ENCODE measurements at places on chromosomes 16 and 17.

DNA sequence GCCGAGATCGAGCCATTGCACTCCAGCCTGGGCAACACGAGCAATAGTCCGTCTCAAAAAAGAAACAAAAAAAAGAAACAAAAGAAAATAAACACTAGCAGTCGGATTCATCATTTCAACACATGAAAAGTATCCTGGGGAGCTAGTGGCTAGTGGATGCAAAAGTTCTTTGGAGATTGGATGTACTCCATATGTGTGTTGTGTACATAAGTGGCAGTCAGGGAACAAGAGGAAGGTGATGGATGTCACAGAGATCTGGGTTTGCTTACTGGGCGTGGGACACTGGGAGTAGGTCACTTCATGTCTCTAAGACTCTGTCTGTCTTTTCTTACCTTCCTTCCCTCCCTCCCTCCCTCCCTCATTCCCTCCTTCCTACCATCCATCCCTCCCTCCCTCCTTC lies 35.4 kb downstream of the MRC2 start:
- no peak for DNase-seq

DNA sequence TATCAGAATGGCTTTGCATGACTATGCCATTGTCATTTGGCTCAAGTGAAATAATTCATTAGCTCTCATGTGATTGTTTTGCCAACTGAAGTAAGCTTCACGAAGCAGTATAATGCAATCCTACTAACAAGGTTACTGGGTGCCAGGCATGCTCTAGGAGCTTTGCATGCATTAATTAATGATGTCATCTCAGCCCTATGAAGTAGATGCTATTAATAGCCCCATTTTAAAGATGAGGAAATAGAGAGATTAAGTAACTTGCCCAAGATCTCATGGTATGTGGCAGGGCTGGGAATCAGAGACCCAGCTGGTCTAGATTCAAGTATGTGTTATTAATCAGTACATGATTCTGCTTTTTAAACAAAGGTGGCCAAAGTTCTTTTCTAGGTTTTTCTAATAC lies 14.1 kb downstream of the KRT39 start:
- DNase-seq: no peak

- DNase-seq: no peak
Measured at GRCh38 chr17:32912218-32912897, 15.6 kb upstream of the TMEM98 start.

- no peak for DNase-seq
Measured at GRCh38 chr16:6527646-6528045, 805.0 kb upstream of the RBFOX1 start.

GRCh38 chr16:77666771-77667170 lies 55.5 kb upstream of the NUDT7 start:
- no peak for DNase-seq

DNA sequence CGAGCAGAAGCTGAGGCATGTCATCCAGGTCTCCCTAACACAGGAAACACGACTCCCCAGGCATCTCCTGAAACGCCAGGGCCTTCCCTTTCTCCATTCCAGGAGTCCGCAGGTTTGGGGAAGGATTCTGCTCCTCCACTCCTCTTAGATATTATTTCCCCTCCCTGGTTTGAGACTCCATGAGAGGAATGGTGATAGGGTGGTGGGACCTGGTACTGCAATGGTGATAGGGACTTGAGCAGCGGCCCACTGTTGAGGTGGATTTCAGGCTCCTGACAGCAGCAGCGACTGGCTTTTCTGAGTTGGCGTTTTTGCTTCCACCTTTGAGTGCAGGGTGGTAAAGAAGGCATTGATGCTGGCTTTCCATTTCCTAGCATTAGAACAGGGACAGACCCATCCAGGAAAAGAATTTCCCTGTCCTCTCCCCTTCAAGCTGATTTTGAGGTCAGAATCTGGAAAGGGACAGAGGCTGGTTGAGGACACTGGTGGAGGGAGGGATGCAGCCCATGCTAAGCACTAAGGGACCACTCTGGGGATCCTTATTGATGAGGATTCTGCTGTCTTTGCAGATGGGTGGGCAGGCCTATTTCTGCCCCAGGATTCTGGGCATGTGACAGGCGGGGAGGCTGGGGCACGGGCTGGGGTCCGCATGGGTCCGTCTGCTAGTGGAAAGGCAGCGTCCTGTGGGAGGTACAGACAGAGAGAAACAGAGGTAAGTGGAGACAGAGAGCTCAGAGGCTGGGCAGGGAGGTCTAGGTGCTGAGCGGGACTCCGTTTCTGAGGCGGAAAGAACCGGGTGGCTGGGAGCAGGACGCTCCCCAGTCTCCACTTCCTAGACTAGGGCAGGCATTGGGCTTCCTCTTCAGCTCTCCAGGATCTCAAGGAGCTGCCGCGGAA lies 1.3 kb upstream of the TBX4 start:
- DNase-seq: no peak

- DNase-seq: no peak
Measured at GRCh38 chr16:70348991-70349390, 2.3 kb downstream of the DDX19A start.

DNA sequence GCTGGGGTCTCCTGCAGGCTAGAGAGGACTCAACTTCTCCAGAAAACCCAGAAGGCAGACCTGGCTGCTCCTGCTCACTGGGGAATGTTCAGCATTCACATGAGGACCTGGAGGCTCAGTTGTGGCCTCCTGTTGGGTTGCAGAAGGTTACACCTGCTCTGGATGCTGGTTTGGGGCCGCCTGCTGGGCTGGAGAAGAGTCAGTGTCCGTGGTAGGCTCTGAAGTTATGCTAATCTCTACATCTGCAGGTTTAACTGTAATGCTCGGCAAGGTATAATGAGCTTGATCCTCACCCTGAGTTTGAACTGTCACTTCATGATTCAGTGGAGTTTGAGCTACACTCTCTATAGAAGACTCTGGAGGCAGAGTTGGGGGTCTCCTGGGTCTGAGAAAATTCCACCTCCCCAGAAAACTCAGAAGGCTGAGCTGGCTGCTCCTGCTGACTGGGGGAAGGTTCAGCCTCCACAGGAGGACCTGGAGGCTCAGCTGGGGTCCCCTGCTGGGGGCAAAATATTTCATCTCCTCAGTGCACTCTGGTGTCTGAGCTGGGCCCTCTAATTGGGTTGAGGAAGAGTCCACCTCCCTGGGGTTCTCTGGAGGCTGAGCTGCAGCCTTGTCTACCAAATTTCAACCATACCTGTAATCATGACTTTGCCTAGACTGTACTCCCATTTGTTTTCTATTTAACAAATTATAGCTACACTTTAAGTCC lies 23.5 kb downstream of the RDM1 start:
- no peak for DNase-seq

DNA sequence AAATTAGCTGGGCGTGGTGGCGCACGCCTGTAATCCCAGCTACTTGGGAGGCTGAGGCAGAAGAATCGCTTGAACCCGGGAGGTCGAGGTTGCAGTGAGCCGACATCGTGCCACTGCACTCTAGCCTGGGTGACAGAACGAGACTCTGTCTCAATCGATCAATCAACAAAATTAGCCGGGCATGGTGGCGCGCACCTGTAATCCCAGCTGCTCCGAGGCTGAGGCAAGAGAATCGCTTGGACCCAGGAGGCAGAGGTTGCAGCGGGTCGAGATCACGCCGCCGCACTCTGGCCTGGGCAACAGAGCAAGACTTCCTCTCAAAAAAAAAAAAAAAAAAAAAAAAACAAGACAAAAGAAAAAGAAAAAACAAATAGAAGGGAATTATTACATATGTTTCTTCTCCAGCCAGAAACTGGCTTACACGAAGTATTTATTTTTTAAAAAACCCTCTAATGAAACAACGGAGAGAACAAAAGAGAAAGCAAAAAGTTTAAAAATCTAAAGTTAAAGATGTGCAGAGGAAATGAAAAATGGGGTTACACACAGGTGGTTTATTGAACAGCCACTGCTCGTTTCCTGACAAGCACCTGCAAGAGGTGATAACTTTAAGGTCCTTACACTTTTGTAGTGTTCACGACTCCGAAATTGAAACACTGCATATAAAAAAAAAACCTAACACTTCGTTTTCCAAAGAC lies 1.4 kb downstream of the SYNRG start:
- no peak for DNase-seq
